Stimulated activated CD8-positive, alpha-beta memory T cell treated with anti-CD3 and anti-CD28 coated beads, Interleukin-4, amount 100 ng/mL, for 1 hour (primary cell): ENCODE measurements at places on chromosomes 5 and 9.

DNA sequence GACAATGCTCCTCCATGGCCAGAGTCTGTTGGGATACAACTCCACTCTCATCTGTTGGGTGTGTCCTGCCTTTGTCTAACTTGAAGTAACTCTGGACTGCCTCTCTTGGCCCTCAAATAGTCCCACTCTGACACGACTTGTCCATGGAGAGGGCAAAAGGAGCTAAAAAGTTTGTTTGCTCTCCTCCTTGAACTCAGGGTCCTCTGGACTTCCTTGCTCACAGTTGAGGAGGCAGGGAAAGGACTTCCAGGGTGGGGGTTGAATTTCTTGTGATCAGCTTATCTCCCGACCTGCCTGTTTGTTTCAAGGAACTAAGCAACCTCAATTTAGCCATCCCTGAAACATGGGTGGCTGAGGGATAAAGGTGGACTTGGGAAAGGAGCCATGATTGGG is 11.7 kb downstream of the DNAJB5 start:
- DNase-seq: no peak

DNA sequence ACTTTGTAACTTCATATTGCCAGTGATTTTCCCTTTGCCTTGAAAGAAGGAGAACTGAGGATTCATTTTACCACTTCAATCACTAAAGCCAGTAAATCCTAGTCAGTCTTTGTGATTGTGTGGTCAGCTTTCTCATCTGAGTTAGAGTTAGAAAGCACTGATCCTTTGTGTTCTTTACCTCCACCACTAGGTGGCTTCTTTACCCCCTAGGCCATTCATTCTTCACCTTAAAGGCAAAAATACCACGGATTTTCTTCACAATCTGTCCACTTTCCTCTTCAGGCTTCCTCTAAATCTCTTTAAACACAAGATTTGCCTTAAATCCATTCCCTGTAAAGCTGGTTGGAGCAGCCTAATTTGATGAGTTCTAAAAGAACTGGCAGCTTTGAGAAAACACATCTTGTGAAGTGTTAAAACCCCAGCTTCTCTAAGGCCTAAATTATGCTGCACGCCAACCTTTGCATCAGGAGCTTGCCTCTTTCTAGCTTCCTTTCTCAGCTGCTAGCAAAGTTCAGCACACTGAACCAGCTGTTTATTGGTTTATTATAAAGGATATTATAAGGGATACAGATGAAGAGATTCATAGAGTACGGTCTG is 20.4 kb downstream of the BDP1 start:
- no peak for DNase-seq

DNA sequence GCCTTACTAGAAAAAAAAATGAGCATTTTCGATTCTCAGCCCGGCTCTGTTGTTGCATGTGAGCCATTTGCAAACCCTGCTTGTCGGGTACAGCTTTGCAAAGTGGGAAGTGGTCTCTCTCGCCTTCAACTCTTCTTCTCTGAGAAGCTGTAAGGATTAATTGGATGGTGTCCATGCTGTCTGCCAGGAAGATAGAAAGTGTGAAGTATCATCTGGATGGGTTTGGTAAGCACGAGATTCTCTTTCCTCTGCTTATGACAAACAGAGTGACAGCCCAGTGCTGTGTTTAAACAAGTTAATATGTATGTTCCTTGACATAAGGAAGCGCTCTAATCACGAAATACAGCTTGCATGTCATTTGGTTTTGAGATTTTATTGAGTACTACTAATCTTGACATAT is 109.1 kb upstream of the SPATA31D4 start:
- no peak for DNase-seq

DNA sequence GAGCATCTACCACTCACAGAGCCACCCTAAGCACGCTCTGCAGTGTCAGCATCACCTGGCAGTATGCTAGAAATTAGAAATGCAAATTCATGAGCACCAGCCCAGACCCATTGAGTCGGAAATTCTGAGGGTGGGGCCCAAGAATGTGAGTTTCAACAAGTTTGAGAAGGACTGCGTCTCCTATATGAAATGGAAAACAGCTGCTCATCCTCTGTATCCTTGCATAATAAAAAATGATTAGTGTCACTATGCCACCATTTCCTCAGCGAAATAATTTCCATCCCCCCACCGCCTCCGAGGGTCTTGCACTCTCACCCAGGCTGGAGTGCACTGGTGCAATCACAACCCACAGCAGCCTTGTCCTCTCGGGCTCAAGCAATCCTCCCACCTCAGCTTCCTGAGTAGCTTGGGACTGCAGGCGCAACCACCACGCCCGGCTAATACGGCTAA is 1.3 kb upstream of the IQGAP2 start:
- DNase-seq: no peak

DNA sequence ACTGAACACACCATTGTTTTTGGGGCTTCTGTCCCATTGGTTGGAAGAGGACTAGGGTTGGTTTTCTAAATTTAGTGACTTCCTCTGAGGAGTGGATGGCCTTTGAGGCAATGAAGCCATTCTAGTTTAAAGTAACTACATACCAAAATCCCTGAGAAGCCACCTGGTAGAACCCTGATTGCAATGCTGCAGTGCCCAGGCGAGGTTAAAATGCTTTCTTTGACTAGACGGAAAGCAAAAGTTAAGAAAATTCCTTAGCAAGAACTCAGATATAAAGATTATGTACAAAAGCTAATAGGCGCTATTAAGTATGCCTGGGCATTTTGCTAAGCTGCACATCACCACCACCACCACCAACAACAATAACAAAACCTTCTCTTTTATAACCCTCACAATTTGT is 20.6 kb downstream of the GLRX start:
- no peak for DNase-seq

GRCh38 chr9:93910196-93910595 is 45.0 kb downstream of the BARX1 start:
- no peak for DNase-seq

DNA sequence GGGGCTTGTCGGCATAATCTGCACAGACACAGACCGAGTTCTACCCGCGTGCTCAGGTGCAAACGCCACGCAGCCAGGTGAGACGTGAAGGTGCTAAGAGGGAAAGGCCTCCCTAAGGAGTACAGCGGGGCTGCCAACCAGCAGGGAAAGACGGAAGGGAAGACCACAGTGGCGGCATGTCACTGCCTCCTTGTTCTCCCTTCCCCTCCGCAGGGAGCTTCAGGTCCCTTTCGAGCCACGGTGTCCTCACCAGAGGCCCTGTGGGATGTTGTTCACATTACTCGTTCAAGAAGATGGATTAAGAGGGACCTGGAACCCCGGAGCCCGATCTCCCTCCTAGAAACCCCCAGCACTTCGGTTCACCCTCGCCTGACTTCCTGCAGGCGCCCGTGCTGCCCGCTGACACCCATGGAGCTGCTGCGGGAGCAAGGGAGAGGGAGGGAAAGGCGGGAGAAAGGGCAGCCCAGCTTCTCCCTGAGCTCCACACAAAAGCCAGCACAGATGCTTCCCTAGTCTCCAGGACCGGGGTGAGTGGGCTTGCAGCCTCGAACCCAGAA is 686 bp downstream of the BRD9 start:
- no peak for DNase-seq
